B cell (primary cell): ENCODE measurements at places on chromosomes 13 and 19. TPM values are rescaled to one million over a fixed set of nuclear protein-coding genes. Genes with fewer than 3 reads are reported as not detected.

CD22 gene
- 692 and 698 TPM in 2 replicates for total RNA-seq

OVOL3 gene
- total RNA-seq: not detected in 2 replicates

DNA sequence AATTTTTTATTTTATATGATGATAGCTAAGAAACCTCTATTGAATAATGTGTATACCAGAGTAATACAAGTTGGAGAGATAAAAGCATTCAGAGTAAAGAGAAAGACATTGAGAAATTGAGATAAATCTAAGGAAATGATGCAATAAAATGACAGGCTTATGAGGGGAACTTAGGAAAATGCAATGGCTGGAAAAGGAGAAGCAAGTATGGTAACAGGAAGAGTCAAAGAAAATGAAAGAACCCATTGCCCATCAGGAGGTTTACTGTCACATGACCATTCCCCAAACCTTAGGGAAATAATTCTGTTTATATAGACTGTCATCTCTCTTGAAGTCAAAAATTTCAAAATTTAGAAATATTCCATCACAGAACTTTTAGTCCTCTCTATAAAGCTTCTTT, 808.0 kb upstream of the PRR20A start:
- H3K4me3 ChIP-seq: no peak overlapping the region
- H3K36me3 ChIP-seq: no peaks in the 10 kb centered on the region
- no peaks in the 10 kb centered on the region for H3K27me3 ChIP-seq
- no peaks in the 10 kb centered on the region for H3K4me1 ChIP-seq

GRCh38 chr13:73416093-73416492, 357.3 kb downstream of the KLF5 start:
- H3K27me3 ChIP-seq: no peaks in the 10 kb centered on the region
- H3K4me3 ChIP-seq: no peak overlapping the region
- H3K36me3 ChIP-seq: no peaks in the 10 kb centered on the region
- no peaks in the 10 kb centered on the region for H3K4me1 ChIP-seq

DNA sequence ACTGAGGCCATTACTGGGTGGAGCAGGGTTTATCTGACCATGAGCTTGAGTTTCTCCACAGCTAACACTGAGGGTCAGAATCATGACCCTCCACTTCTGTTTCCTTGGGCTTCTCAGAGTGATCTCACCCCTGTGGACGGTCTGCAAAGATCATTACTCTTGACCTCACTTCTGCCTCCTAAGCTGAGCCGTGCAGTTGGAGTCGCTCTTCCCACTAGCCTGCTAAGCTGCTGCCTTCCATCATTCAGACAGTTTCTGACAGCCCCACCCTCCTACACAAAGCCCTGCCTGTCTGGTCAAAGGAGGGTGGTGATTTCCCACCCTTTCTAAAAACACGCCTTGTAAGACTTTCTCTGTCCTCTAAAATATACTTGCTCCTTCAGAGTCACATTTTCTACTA, 9.3 kb upstream of the FRY start:
- no peaks in the 10 kb centered on the region for H3K4me1 ChIP-seq
- no peaks in the 10 kb centered on the region for H3K27me3 ChIP-seq
- no peak overlapping the region for H3K4me3 ChIP-seq
- no peak for DNase-seq
- no peaks in the 10 kb centered on the region for H3K36me3 ChIP-seq

DNA sequence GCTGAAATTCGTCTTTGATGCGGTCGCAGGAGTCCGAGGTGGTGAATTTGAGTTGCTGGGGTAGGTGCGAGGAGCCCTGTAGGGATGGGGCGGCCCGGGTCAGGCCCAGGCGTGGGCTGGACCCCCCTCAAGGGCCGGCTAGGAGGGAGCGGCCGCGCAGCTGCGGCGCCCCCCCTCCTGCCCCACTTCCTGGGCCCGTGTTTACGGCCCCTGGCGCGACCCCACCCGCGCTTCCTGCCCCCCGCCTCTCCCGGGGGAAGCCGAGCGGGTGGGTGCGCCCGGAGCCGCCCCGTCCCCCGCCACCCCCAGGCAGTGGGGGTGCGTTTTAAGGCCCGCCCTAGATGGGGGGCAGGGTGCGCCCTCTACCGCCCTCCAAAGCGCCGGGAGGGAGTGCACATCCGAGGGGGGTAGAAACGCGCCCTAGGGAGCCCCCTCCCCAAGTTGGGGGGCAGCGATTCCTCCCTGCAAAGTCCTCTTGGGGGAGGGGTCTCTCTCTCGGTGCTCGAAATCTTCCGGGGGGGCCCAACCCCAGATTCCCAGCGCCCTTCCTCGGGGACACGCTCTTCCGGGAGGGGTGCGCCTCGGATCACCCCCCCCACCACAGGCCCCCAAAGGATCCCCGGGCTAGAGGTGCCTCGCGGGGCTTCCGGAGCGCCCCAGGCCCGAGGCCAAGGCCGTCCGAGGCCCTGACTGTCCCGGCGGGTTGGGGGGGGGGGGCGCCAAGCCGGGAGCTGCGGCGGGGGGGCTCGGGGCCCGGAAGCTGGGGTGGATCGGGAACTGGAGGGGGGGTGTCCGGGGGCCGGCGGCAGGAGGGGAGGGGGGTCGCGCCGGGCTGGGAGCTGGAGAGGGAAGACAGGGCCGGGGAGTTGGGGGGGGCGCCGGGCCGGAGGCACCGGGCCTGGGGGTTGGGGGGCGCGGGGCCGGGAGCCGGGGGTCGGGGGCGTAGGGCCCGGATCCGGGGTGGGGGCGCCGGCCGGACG, 823 bp downstream of the TLE5 start:
- H3K27ac ChIP-seq: peak overlapping the region; percentile 79
- peaks cover 40% of the 10 kb centered on the region for H3K36me3 ChIP-seq
- H3K27me3 ChIP-seq: no peaks in the 10 kb centered on the region
- peaks cover 74% of the 10 kb centered on the region for H3K4me1 ChIP-seq

DNA sequence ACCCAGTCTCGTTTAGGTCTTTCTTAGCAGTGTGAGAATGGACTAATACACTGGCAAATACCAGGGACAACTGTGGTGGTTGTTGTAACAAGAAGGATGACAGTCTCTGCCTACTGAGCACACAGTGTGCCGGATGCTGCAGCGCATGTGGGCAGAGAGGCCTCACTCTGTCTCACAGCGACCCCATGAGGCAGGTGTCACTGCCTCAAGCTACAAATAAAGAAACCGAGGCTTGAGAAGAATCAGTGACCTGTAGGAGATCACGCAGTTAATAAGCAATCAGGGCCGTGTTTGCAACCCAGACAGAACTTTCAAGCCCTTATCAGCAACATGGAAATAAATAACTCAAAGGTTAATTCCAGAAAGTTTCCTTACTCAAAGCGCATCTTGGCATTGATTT, 40.5 kb upstream of the GAS6 start:
- H3K4me3 ChIP-seq: no peak overlapping the region
- H3K27ac ChIP-seq: no peak overlapping the region
- DNase-seq: no peak

- no peak overlapping the region for H3K27ac ChIP-seq
- no peak overlapping the region for H3K4me3 ChIP-seq
- no peaks in the 10 kb centered on the region for H3K36me3 ChIP-seq
- DNase-seq: no peak
- H3K27me3 ChIP-seq: no peaks in the 10 kb centered on the region
Measured at GRCh38 chr13:79901336-79901735, 420.4 kb downstream of the NDFIP2 start.

GRCh38 chr13:27918918-27919658, 712 bp upstream of the PDX1 start:
- no peak overlapping the region for H3K4me3 ChIP-seq
- H3K27me3 ChIP-seq: peaks cover 91% of the 10 kb centered on the region
- H3K4me1 ChIP-seq: peaks cover 70% of the 10 kb centered on the region
- peak; percentile 31 for DNase-seq
- no peaks in the 10 kb centered on the region for H3K36me3 ChIP-seq
